Hematopoietic multipotent progenitor cell treated with erythropoietin and hydrocortisone succinate and interleukin-3 and kit ligand, for 4 days (in vitro differentiated cells): ENCODE measurements at places on chromosomes 16 and 17.

GRCh38 chr17:45895304-45895968 is 1.1 kb downstream of the MAPT start:
- no peak for DNase-seq

DNA sequence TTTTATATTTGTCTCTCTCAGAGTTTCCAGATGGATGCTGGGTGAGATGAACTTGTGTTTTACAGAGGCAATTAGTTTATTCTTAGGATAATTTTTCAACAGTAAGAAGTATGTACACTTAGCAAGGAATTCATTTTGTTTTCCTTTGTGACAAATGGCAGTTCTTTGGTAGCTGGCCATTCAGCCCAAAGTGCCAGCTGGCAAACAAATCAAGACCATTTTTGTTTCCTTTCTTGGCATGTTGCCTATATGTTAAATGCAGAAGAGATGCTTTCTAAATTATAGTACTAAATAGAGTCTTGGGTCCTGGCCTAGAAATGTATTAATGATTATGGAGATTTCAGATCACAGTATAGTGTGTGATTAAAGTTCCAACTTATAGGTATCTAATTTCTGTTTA is 337.1 kb downstream of the CNTNAP4 start:
- no peak for DNase-seq

GRCh38 chr16:85417156-85417860 is 195.8 kb upstream of the GSE1 start:
- no peak for DNase-seq

DNA sequence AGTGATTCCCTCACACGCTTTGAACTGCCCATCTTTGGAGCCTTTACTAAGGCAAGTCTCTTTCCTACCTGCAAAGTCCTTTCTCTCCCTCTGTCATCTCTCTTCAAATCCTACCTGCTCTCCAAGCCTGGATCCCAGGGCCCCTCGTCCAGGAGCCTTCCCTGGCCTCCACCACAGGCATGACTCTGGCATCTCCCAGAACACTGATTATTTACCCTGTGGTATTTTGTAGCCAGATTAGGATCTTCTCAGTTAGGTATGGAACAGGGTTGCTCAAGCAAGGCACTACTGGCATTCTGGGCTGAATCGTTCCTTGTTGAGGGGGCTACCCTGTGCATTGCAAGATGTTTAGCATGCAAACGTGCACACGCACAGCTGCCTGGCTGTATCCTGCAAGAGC is 31.9 kb upstream of the POLR3E start:
- no peak for DNase-seq

GRCh38 chr16:933581-933980 is 37.2 kb downstream of the LMF1 start:
- no peak for DNase-seq

DNA sequence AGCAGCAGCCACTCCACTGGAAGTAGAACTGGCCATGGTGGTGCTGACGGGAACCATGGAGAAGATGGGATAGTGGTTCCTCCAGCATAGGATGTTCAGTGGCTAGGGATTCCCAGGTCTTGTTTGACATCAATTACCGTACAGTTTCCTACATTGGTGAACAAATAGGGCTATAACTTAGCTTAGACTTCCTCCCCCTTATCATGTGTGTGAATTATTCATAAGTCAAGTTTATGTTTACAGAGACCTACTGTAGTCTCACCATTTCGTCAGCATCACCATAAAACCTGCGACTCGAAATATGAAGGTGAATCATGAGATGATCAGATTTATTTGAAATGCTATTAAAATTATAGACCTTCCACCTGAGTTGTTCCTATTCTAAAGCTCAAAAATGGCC is 1.2 kb downstream of the KRTAP2-3 start:
- no peak for DNase-seq

GRCh38 chr16:66324815-66325515 is 41.5 kb upstream of the CDH5 start:
- peak; percentile 49 for DNase-seq

- DNase-seq, result no peak
These were observed 9.2 kb downstream of the CDIP1 start for GRCh38 chr16:4529085-4530060.

- DNase-seq, result peak; percentile 68
These were observed 34.9 kb downstream of the GNAO1 start for GRCh38 chr16:56226187-56226586.

- no peak for DNase-seq
These were observed 2.6 kb downstream of the STAC2 start for GRCh38 chr17:39222866-39223834.

GRCh38 chr17:65173284-65173793 is 36.2 kb downstream of the RGS9 start:
- peak; percentile 98 for DNase-seq

GRCh38 chr16:77158293-77158692 is 32.7 kb upstream of the MON1B start:
- DNase-seq, result no peak

DNA sequence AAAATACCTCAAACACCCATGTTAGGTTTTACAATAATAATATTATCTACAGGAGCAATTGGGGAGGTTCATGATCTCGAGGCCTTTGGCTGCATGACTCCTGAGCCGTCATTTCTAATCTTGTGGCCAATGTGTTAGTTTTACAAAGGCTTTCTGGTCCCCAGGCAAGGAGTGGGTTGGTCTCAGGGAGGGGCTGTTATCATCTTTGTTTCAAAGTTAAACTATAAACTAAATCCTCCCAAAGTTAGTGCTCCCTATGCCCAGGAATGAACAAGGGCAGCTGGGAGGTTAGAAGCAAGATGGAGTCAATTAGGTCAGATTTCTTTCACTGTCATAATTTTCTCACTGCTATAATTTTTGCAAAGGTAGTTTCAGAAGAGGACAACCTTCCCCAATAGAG is 9.1 kb upstream of the CCL5 start:
- no peak for DNase-seq

DNA sequence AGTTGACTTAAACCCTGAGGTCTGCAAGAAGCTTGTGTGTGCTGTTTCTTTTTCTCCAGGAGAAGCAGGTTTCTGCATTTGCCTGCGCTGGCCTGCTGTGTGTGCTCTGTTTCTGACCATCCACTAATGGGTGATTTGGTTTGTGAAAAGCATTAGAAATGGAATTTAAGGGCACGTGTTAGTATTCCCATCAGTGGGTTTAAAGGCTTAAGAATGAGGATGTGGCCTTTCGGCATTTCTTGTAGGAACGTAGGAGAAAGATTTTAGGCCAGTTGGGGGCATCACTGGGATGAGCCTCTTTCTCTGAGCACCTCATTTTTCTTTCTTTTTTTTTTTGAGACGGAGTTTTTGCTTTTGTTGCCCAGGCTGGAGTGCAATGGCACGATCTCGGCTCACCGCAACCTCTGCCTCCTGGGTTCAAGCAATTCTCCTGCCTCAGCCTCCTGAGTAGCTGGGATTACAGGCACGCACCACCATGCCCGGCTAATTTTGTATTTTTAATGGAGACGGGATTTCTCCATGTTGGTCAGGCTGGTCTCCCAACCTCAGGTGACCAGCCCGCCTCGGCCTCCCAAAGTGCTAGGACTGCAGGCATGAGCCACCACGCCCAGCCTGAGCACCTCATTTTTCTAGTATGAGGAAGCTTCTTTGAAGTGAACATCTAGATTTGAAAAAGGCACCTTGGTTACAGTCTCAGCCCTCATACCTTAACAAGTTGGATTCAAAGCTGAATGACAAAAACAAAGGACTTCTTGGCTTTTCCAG is 110.3 kb downstream of the BANP start:
- no peak for DNase-seq

DNA sequence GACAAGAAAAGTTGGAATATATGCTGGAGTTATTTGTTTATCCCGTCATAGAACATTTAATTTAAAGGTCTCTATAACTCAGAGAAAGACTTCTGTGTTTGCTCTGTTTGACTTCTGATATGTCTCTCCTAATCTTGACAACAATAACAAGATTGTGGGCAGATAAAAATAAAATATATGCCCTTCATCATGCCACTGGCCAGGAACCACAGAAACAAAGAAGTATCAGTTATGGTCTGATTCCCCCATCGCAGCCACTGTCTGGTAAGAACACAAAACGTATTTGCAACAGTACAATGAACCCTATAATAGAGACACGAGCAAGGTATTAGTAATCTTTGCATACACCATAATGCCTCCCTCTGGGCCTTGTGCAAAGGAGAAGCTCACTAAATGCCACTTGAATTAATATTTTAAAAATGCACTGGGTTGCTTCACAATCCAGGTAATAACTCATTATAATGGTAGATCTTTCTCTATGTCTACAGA is 1498.3 kb downstream of the CDH11 start:
- no peak for DNase-seq

DNA sequence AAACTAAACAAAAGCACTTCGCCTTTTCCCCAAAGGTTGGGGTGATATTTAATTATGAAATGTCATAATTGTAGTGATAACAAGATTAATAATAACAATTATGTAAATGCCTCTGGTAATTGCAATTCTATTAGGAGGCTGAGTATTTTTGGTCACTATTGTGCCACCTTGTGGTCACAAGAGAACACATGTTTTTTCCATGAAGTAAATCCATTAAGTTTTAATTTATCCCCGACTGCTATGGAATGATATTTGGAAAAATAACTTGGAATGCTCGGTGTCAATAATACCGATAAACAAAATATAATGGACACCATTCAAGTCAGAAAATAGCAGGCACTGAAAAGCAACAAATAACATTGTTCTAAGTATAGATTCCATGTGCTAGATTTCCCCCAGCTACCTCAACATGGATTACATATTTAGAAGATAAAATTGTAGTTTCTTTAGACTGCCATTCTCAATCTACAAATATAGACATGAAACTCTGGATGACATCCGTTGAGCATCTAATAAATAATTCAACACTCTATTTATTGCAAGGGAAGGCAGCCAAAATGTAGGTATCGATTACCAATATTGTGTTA is 25.0 kb upstream of the KCNJ2 start:
- peak; percentile 50 for DNase-seq

DNA sequence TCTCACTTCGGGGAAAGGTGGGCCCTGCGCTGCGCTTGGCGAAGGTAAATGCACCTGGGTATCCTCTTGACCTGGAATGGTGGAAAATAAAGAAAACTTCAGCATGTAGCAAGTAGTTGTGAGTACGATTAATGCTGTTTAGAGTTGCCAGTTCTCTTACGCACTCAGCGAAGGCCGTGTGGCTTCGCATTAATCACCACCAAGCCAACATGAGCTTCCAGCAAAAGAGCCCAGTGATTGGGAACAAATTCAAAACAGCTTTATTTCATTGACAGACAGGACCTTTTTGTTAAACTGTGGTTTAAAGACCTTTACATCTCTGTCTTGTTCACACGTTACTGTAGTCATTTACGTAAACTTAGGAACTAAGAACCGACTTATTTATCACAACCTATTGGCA is 531.4 kb downstream of the MAF start:
- no peak for DNase-seq

GRCh38 chr16:1542533-1542932 is 9.1 kb downstream of the TMEM204 start:
- DNase-seq, result no peak

DNA sequence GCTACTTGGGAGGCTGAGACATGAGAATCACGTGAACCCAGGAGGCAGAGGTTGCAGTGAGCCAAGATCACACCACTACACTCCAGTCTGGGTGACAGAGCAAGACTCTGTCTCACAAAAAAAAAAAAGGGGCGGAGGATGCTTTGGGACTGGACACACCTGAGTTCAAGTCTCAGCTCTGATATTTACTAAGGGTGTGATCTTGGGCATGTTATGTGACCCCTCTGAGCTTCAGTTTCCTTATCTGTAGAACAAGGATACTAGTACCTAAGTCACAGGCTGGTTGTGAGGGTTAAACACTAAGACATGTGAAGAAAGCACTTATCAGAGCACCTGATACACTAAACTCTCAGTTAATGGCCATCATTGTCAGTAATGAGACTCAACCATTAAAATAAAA is 25.9 kb downstream of the HOXB1 start:
- no peak for DNase-seq

- no peak for DNase-seq
These were observed 201.4 kb upstream of the CHMP6 start for GRCh38 chr17:80790021-80790765.

DNA sequence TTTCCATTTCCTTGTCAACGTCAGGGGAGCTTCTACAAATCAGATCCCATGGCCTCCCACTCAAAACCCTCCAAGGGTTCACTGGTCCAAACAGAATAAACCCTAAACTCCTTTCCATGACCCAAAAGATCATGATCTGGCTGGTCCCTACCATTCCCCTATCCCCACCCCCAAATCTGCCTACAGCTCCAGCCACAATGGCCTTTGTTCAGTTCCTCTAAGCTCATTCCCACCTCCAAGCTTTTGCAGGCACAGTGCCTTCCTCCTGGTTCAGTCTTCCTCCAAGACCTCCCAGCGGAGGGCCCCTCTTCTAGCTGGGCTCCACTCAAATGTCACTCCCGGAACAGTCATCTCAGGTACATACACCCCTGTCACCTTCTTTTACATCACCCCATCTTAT is 2.0 kb downstream of the GPRC5B start:
- DNase-seq, result no peak

DNA sequence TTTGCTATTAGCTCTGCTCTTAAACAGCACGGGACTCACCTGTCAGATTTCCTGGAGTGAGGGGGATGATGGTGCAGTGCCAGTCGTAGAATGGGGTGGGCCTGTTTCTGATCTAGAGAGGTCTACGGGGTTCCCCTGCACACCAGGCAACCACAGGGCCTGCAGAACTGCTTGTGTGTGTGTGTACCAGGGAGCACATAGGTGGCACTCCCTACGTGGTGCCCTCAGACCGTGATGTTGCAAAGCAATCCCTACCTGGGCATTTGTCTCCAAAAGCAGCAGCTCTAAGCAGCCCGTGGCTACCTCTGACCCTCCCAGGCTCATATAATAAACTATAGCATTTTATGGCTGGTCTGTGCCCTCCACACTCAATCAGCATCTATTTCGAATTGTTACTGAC is 38.5 kb downstream of the MPRIP start:
- no peak for DNase-seq

- no peak for DNase-seq
These were observed 57.2 kb downstream of the C16orf82 start for GRCh38 chr16:27123795-27124409.

GRCh38 chr16:73052576-73052975 is 4.6 kb upstream of the ZFHX3 start:
- no peak for DNase-seq

DNA sequence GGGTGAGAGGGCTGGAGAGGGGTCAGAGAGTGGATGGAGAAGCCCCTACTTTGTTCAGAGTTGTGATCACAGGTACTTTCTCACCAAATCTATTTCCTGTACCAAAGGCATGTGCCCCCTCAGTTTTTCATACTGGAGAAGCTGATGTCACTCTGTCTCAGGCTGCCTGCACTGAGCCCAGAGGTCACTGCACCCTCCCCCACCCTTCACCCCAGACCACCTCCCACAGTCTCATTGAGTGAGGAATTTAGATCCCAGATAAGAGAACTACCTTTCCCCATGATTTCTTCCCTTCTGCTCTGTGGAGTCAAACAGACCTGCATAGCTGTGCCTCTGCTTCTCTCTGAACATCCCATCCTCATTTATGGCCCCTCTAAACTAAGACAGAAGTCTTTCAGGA is 140.0 kb upstream of the IRX6 start:
- no peak for DNase-seq
